ENCODE measurements at places on chromosomes 2 and 18.

DNA sequence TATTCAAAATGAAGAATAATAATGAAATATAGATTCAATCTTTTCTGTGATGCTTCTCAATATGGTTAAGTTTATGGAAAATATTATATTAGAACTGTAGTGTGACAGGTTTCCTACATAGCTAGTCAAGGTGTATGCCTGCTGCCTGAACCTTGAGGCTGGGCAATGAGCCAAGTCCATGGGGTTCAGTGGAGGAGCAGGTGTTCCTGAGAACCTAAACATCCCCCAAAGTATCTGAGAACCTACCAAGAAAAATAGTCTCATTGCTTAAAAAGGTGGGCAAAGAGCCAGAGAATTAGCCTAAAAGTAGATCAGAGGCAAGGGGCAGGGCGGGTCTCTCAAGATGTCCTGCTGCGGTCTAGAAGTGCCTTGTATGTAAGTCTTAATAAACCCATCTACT is 185.9 kb upstream of the SPHKAP start:
- no peak for DNase-seq

DNA sequence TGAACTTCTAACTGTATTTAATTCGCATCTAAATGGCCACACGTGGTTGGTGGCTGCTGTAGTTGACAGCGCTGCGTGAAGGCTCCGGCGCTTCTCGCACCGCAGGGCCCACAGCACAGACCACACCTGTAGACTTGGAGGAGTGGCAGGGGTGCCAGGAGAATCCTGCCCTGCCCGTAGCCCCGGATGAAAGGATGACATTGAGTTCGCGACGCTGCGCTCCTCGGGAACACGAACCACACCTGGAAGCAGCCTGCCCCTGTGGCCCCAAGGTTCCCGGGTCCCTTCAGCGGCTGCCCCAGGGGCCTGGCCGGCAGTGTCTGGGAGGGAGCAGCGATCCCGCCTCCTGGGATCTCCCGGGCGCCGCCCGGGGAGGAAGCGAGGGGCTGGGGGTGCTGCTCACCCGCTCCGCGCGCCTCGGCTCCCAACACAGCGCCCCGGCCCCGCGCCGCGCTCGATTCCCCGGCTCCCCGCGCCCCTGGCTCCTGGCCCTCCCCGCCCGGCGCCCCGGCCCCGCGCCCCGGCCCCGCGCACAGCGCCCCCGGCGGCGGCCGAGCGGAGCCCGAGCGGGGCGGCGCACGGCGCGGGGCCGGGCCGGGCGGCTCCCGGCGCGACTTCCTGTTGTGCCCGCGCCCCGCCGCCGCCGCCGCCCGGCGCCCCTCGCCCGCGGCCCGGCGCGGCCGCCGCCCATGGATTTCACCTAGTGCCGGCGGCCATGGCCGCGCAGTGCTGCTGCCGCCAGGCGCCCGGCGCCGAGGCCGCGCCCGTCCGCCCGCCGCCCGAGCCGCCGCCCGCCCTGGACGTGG is at the start of gene RNPEPL1:
RNPEPL1 (plus strand) TSS at position 613 of the 806 bp plus-strand sequence; CDS start at position 716, 103 bp downstream.
- peak; percentile 55 for DNase-seq

DNA sequence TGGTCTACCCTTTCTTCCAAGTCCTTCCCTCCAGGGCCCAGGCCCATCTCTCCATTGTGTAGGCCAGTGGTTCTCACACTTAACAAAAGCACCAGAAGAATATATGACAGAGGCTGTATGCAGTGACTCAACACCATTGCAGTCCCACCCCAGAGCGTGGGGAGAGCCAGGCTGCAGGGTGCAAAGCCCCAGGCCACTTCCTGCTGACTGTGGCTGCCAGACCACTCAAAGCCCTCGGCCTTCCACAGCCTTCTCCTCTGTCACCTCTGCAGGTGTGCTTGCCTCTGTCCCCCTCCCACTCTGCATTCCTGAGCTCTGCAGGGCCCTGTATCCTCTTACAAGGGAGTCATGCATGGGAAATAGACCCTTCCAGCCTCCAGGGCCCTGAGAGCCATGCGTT is 40.4 kb upstream of the ARHGEF4 start:
- no peak for DNase-seq

GRCh38 chr18:23784832-23785245 is 95.6 kb downstream of the LAMA3 start:
- DNase-seq, result no peak

DNA sequence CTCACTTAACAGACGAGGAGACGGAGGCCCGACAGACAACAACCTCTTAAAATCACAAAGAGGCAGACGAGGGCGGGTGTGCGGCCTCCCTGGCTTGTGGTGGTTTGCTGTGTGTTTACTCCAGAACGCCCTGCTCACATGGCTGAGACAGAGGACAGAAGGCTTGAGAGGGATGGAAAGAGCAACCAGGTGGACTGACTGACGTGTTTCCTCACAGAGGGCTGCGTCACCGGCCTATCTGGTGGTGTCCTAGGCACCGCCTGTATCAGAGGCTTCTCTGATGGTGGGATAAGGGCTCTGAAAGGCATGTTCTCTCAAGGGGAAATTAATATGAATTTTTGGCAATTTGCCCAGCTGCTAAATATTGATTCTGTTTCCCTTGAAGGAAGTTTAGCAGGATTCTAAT is 47.0 kb upstream of the RALBP1 start:
- no peak for DNase-seq

Data from activated CD4-positive, alpha-beta T cell treated with anti-CD3 and anti-CD28 coated beads, Interleukin-2, amount 50 U/mL, for 48 hours (primary cell).